Glomerular endothelial cell (primary cell): ENCODE measurements at places on chromosomes 2 and 18.
A peak's percentile ranks its signal among the peaks of the same experiment; 100 is the strongest.

GRCh38 chr2:23637011-23637778 is 252.2 kb downstream of the KLHL29 start:
- peak; percentile 27 for DNase-seq

GRCh38 chr18:78582898-78583738 is 396.5 kb upstream of the SALL3 start:
- no peak for DNase-seq

DNA sequence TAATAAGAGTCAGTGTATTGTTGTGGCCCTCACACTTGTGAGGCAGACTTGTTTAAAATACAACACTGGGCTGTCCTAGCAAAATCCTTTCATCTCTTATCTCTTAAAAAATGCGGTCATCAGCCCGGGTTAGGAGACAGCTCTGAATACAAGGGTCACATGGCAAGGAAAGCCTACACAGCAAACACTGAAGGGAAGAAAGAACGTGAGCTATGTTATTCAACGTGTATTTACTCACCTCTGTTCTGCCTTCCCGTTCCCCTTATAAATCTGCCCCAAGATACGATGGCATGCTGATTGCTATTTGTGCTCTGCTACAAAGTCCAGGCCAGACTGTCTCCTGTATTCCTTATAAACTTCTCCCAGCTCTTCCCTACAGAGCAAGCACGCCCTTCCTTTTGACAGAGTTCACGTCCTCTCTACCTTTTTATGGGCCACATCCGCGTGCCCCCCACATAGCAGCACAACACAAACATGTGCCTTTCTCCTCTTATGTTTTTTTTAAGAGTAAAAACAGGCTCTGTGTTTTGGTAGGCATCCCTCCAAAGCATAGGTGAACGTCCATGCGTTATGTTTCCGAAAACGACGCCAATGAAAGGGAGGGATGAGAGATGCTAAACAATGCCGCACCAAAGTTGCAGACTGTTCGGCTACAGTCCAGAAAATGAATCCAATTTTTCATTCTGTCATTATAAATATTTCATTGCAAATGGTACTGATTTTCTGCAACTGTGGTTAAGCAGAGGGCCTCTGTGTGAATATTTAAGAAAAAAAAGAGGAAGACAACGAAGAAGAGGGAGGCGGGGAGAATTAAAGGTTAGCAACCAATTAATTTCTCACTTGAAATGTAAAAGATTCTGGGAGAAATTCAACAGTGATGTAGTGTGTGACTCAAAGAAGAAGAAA is 274.7 kb downstream of the ZNF521 start:
- DNase-seq: no peak

DNA sequence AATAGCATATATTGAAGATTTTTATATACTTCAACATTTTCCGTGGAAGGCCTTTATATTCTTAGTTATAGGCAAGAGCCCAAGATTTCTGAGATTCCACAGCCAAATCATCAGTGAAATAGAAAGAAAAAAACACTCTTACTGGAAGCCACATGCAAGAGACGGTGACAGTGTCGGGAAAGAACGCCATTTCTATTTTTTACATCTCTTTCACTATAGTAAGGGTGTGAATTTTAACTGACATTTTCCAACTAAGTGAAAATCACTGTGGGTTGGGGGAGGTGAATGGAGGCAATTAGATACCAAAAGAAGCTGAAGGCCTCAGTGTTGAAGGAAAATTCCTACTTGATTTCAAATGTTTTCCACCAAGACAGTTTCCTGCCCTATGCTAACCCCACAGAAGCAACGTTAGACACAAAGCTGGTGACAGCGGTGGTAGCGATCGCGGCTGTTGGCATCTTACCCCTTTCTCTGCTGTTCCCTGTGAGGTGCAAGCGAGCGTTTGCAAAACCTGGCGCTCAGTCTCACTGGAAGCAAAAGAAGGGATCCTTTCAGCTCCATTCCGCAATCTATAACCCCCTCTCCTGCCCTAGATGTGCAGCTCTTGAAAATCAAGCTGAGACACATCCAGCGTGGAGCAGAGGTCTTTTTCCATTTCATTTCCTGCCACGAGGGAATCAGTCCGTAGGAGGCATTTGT is 20.0 kb downstream of the ID2 start:
- DNase-seq: no peak

DNA sequence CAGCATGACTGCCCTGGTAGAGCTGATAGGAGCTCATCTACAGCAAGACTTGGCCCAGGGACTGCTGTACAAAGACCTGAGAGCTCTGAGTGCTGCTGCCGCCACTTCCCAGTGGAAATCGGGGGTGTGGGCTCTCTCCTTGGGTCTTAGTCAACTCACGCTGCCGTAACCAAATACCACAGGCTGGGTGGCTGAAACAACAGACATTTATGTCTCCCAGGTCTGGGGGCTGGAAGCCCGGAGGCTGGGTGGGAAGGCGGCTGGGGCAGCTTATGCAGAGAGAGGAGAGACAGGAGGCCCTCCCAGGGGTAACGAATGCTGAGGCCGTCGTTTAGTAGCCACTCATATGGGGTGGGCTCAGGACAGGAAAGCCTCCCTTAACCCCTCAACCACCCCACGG is 15.4 kb upstream of the MAL start:
- DNase-seq: no peak

- no peak for DNase-seq
Measured at GRCh38 chr2:221708902-221709301, 136.8 kb upstream of the EPHA4 start.

DNA sequence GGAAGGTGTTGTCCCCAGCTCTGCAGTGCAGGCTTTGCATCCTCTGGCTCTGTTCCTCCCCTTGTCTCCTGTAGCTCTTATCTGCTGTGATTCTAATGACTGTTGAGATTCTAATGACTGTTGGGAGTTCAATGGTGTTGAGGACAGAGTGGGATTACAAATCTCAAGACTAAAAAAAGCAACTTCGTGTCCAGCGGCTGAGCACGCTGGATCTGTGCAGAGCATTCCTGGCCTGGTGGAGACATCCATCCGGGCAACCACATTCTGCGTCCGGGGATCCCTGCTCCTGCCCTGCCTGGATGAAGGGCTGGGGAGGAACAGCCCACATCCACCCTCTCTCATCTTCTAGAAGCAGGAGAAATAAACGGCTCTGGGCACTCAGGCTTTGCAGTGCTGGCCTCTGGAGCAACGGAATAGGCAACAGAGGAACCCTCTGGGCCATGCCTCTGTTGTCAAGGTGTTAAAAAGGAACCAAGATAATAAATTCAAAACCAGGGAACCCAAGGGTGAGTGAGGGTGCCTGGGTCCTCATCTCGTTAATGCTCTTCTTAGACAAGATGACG is 106.7 kb upstream of the ASB18 start:
- DNase-seq: no peak

- no peak for DNase-seq
Measured at GRCh38 chr2:180038997-180039396, 31.9 kb upstream of the CWC22 start.

DNA sequence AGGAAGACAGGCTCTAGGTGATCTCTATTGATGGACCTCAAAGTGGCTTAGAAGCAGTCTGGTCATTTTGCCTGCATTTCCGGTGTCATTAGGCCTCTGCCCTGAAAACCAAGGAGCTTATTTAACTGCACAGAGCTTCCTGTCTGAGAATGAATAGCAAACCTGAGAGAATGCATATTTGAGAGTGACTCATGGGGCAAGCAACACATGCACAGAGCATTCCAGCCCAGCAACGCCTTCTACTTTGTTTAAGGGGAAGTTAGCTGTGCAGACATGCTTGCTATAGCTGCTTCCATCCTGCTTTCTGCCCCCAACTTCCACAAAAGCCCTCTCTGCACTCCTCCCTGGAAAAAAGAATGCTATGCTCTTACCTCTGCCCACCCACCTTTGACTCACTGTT is 232.8 kb downstream of the GRB14 start:
- DNase-seq: peak; percentile 62

GRCh38 chr2:147463881-147464520 is 380.8 kb upstream of the ACVR2A start:
- no peak for DNase-seq

- no peak for DNase-seq
Measured at GRCh38 chr2:188475945-188476344, 184.3 kb downstream of the GULP1 start.

DNA sequence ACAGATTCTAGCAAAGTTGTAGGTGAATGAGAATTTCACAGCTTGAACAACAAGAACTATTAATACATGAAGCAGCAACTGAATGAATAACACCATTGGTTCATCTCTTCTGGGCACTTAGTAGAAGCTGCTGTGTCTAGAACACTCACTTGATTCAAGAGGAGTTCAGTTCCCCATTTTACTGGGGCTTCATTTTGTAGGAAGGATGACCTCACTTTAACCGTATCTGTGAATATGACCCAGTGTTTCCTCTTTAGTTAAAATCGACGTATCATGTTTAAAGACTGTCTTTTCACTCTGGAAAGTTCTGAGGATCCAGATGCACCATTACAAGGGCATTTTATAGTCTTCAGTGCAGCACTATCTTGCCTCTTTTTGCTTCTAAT is 47.8 kb downstream of the LRRTM1 start:
- DNase-seq: no peak

DNA sequence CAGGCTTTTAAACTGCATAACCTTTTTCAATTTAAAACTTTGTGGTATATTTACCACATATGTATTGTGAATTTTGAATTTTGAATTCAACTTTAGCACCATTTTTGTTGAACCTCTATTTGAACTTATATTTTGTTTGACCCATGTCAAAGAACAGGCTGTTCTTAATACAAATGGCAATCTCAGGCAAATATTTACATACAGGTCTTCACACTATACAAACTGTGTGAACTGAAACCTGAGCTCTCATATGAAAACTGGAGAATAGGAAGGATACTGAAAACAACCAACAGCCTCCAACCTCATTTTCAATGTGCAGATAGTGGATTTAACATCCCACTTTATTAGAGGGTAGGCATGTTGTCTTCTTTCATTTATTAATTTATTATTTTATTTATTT is 491.8 kb downstream of the KCNJ3 start:
- DNase-seq: no peak

GRCh38 chr2:86371527-86371926 is 34.1 kb upstream of the REEP1 start:
- DNase-seq: no peak

GRCh38 chr2:11406958-11407381 is 59.0 kb downstream of the E2F6 start:
- no peak for DNase-seq

DNA sequence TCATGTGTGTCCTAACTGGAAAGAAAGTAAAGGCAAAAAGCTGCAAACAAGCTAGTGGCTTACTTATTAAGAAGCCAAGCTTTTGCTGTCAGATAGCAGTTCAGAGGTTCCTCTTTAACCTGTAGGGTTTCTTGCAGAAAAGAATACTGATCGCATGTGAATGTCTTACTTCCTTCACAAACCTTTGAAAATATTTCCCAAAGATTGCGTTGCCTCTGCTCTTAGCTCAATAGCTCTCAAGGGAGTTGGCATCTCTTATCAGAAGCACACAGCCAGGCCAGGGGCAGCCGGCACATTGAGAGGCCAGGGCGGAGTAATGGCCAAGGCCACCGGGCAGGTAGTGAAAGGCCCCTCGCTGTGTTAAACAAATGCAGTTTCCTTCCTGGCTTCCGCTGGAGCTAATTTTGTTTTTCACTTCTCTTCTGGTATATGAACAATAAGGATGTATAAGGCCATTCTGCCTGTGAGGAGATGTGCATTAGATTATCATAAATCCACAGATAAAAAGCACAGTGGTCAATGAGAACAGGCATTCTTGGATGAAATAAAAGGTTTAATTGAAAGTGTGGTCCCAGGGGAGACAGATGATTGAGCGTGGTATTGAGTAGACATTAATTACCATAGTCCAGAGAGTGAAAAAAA is 542.4 kb upstream of the NRP2 start:
- peak; percentile 44 for DNase-seq

- DNase-seq: no peak
Measured at GRCh38 chr2:70962885-70963878, 15.2 kb upstream of the ANKRD53 start.

DNA sequence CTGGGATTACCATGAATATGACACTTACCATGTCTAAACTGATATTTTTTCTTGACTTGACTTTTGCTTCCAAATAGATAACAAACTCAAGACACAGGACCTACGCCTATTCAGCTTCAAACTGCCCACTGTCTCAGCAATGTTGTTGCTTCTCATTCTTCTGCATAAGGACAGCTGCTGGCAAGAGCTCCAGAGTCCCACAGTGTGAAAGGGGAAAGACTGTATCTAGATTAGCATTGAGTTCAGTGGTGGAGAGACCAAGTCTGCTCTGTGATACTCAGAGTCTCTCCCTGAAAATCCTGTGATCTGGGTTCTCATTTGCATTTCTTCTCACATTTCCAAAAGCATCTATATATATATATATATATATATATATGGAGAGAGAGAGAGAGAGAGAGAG is 247.9 kb upstream of the NT5C1B start:
- DNase-seq: no peak

- no peak for DNase-seq
Measured at GRCh38 chr18:51907687-51908597, 432.1 kb upstream of the DCC start.

DNA sequence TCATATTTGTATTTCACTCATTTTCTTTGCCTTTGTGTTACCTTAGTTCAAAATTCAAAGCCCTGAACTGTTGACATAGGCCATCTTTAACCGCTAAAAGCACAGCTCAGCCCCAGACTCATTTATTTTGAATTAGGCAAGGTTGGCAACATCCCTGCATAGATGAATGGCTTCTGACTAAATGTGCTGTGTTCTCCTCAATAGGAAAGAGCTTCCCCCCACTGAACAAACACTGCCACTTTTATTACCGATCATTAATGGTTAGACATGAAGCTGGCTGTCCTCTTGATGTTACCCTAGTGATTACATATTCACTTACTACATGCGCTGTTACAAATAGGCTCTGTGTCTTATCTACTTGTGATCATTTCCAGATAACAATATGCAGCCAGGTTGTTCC is 170.7 kb downstream of the ADCYAP1 start:
- no peak for DNase-seq

DNA sequence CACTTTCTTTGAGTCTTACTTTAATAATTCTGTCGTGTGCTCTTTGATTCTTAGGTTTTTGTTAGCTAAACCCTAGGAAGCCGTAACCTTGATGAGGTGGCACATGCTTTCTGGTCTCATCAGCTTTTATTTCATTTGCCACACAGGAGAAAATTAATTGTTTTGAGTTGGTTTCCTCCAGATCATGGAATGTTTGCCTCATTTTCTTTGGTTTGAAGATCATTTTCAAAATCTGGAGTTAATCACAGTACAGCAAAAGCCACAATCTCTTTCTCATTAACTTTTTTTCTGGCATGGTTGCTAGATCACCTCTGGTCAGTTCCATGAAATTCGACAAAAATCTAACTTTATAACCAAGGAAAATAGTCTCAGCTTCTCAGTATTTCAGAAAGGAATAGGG is 182.9 kb downstream of the MYO1B start:
- DNase-seq: no peak

DNA sequence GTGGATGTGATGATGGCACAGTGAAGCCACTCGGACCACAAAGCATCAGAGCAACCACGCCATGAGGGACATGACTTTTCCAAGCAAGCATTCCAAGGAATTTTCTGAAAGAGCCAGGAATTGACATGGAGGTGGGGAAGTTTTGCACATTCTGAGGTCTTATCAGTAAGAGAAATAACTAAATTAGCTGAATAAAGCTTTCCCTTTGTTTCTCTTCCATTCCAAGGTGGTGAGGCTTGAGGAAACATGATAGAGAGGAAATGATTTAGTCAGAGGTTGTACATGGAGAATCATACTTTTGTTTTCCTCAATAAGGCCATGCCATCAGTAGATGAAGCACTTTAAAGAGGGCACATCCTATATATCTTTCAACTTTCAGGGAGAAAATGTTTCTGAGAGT is 115.7 kb upstream of the MMADHC start:
- DNase-seq: peak; percentile 45

- DNase-seq: no peak
Measured at GRCh38 chr18:10195529-10195928, 258.9 kb upstream of the APCDD1 start.

- no peak for DNase-seq
Measured at GRCh38 chr2:55000341-55000740, 49.9 kb downstream of the RTN4 start.
